Fibroblast of lung (primary cell): ENCODE measurements at places on chromosomes 7 and 10. TPM values are rescaled to one million over a fixed set of nuclear protein-coding genes. Genes with fewer than 3 reads are reported as not detected.

DNA sequence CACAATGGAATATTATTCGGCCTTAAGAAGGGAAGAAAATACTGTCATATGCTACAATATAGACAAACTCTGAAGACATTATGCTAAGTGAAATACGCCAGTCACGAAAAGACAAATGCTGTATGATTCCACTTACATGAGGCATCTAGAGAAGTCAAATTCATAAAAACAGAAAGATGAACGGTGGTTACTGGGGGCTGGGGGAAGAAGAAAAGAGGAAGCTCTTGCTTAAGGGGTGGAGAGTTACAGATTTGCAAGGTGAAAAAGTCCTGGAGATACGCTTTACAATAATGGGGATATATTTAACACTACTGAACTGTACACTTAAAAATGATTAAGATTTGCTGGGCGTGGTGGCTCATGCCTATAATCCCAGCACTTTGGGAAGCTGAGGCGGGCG is 49.0 kb downstream of the PSMC2 start:
- no peak for DNase-seq

DNA sequence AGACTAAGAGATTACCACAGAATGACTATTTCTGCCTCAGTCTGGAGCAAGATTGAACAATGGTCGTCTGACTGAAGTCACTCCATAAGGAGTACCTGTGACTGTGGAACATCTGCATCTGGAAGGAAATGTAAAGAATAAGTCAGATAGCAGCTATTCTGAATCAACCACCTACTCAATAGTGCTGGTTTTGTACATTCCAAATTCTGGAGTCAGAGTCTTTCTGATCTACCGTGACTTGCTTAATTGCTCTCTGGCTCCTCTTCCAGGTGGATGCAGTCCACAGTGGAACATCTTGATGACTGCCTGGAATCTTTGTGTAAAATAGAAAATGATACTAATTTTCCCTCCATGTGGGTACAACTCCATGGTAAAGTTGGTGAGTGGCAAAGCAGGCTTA is 156.3 kb upstream of the SEMA3C start:
- no peak for DNase-seq

DNA sequence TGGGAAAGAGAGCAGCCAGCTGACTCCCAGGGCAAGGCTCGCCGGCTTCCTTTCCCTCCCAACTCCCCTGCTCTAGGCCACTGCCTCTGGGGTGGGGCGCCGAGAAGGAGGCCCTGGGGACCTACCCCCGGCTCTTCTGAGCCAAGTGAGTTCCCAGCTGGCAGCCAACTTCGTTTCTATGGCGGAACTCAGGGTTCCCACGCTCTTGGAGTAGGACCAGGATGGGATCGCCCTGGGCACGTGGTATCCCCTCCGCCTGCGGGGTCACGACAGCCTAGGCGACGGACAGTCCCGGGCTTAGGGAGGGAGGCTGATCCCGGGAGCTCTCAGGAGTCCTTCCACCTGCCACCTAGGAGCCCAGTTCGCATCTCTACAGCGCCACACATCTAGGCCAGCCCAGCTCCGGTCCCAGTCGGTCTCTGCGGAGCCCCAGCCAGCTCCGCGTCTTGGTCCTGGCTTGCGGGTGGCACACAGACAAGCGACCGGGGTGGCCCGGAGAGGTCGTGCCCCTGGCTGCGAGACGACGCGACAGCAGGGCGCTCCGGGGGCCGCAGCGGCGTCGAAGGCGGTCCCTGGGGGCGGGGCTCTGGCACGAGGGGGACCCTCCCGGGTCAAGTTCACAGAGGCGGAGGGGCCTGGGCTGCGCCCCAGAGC is 20.5 kb upstream of the GATA3 start:
- no peak for DNase-seq

GRCh38 chr7:25391961-25392587 is 163.8 kb upstream of the NPVF start:
- peak; percentile 18 for DNase-seq

- no peak for DNase-seq
These were observed 7.0 kb downstream of the CUX1 start for GRCh38 chr7:101824440-101824839.

DNA sequence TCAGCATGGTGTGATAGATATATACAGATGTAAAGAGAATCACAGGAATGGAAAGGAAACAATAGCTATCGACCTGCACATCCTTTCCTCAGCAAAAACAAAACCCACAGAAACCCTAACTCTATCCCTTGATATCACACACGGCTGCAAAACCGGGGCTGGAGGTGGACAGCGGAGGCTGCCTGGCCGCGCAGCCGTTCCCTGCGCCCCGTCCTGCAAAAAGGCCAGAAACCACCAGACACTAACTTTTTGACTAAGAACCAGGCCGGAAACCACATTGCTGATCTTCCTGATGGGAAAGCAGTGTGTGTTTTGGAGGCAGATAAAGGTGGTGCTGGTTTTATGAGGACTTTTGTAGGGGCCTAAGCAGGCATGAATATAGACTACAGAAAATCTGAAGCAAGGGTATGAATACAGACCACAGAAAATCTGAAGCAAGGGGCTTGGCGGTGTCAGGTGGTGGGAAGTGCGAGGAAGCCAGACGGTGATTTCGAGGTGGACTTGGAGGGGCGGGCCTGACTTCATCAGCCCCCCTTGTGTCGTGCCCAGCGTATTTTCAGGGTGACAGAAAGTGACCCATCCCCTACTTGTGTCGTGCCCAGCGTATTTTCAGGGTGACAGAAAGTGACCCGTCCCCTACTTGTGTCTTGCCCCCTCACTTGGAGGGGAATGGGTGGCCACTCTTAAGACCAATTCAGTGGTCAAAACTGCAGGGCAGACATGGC is 123.3 kb downstream of the WDR37 start:
- DNase-seq: no peak

DNA sequence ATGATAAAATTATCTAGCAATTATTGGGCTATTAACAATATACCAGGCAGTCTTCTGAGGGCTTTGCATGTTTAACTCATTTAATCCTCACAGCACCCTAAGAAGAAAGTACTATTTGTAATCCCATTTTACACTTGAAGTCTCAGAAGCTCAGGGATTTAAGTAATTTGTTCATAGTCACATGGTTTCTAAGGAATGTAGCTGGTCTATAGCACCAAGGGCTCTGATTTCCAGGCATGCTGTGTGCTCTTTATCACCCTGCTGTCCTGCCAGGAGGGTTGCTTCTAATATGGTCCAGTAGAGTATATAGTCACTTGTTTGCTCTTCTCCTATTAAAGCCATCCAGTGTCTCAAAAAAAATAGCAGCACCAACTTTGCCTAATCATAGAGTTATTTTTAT is 417.2 kb downstream of the PLXDC2 start:
- DNase-seq: no peak

DNA sequence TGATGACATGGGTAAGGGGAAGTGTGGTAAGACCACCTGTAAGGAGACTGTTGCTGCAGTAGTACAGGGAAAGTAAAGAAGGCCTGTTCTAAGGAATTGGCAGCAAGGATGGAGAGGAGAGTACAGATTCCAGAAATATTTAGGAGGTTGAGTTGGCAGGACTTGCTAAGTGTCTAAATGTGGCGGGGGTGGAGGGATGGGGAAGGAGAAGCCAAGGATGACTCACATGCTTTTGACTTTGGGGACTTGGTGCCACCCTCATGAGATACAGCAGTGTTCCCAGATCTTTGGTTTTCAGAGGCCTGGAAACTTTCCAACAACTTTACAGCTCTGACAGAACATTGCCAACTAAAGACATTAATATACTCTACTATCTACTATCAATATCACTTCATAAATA is 45.4 kb downstream of the CDK6 start:
- DNase-seq: peak; percentile 50

GRCh38 chr7:131953184-131953583 is 396.8 kb upstream of the PODXL start:
- DNase-seq: no peak

GRCh38 chr7:65907501-65908198 is 34.8 kb downstream of the VKORC1L1 start:
- DNase-seq: no peak

- DNase-seq: no peak
These were observed 87.2 kb downstream of the NRF1 start for GRCh38 chr7:129698516-129699418.

GRCh38 chr10:102480396-102480795 is 22.1 kb downstream of the ACTR1A start:
- no peak for DNase-seq

- DNase-seq: peak; percentile 83
These were observed 8.3 kb downstream of the NOD1 start for GRCh38 chr7:30470163-30470770.

GRCh38 chr10:31319602-31320549 is 860 bp downstream of the ZEB1 start:
- peak; percentile 48 for DNase-seq

DNA sequence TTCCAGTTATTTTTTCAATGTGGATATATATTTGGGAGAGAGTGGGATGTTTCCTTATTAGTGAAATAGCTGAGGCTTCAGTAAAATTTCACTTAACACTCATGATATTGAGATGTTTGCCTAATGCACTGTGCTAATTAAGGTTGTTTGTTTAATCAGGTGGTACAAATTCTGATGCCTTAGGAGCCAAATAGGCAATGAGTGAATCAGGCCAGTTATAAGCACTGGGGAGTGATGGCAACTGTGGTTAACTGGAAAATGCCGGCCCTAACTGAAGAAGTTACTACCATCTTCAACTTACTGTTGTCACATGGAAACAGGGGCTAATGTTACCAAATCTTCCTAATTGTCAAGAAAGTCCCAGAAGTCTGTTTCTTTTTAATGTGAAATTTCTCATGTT is 32.0 kb downstream of the VCL start:
- no peak for DNase-seq

- DNase-seq: no peak
These were observed 1.8 kb downstream of the HOXA10 start for GRCh38 chr7:27172315-27172774.

DNA sequence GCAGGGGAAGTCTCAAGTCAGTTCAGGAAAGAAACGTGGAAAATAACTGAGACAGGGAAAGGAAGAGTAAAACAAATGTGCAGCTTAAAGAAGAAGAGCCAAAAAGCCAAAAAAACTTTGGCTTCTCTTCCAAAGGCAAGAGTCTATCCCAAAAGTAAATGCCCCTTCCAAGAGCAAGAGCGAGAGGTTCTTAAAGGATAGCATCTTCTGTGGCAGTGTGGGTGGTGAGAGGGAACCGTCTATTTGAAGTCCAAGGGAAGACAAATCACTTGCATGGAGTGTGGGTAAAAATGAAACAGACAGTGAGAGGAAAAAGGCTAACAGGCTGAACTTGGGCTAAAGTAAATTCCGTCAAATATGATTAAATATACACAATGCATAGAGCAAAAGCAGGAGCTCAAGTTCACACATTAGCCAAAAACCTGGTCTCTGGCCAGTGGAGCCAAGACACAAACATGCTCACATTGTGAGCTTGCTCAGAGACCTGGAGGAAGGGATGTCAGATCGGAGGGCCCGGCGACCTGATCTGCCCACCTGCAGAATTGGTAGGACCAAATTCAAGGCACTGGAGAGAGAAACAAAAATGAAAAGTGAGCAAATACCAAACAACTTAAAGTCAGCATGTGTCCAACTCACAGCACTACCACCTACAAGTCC is 87.0 kb downstream of the PIK3CG start:
- DNase-seq: no peak

GRCh38 chr7:32273297-32273696 is 203.1 kb upstream of the PDE1C start:
- no peak for DNase-seq

GRCh38 chr10:111836064-111836463 is 347.5 kb downstream of the GPAM start:
- DNase-seq: no peak

DNA sequence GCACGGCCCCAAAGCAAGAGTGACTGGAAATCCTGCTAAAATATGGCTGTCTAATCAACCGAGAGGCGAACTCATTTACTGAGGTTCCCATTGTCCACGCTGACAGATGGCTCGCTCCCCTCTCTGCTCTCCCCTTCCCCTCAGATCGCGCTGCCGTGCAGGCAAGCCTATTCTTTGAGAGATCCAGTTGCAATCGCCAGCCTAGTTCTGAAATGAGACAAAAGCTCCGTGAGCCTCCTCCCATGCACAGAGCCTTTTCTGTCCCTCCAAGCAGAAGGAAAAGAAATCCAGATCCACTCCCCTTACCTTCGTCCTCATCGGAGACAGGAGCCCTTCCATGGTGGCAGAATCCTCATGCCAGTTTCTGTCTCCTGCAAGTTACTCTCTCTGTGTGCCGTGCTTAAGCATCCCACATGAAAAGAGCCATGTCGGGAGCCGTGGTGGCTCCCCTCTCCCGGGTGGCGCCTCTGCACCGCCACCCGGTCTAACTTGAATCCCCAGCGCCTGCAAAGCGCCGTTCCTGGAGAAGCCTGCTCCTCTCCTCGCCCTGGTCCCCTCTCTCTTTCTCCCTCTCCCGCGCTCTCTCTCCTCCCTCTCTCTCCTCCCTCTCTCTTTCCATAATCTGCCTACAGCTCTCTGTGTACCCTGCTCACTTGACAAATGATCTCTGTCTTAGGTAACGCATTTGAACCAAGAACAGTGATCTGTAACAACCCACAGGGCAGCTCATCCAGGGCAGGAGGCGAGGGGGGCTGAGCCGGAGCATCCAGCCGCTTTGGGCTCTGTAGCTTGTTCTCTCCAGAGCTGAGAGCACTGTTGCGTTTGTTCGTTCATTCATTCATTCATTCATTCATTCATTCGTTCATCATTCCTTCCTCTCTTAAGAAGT is 156.8 kb downstream of the FRMD4A start:
- DNase-seq: peak; percentile 17

DNA sequence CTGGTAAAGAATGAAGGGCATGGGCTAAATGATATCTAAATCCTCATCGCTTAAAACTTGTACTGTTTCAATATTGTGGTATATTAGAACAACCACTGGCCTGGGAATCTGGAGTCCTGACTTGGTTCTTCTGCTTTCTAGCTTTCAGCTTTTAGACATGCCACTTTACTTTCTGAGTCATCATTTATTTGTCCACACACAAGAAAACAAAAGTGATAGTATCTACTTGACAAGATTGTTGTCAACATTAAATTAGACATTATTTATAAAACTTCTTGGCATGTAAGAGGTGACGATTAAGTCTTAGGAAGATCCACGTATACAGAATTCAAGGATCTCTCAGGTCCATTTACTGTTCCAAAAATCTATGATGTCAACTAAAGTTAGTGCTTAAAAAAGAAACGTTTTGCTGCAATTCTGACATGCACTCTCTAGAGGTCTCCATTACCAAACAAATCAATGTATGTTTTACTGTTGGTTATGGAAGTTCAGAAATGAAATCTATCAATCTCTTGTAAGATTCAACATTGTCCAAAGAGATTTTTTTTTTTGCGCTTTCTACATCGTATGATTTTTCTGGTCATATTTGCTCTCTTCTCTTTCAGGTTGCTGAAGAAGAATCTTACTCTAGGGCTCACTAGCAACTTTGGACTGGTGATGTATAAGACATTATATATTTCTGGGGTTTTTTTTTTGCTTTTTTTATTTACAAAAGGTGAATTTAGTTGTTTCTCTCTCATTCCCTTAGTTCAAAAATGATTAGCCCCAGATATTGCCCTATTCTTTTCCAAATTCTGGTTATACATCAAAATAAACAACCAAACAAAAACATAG is 53.6 kb upstream of the DYNC1I1 start:
- peak; percentile 45 for DNase-seq

- DNase-seq: peak; percentile 83
These were observed 3.2 kb downstream of the PARP12 start for GRCh38 chr7:140059273-140060242.

GRCh38 chr7:50791938-50792341 is 9.2 kb upstream of the GRB10 start:
- peak; percentile 41 for DNase-seq

Gene C10orf71
- not detected in 2 replicates for total RNA-seq

Gene STEAP1
- total RNA-seq: 60.9 and 69.9 TPM in 2 replicates

Gene PRPS1L1
- total RNA-seq: not detected in 2 replicates

Gene CDK1
- total RNA-seq: 4.4 and 13.9 TPM in 2 replicates

Gene IFIT5
- total RNA-seq: 27.7 and 32.7 TPM in 2 replicates

Gene PSD
- 5.3 and 6.9 TPM in 2 replicates for total RNA-seq

Gene VWDE
- total RNA-seq: under 0.01 and 0.17 TPM in 2 replicates

Gene PGAM1
- total RNA-seq: 165 and 209 TPM in 2 replicates

Gene CLDN4
- total RNA-seq: under 0.01 and 0.26 TPM in 2 replicates
